Astrocyte (in vitro differentiated cells and primary cell): ENCODE measurements at places on chromosomes 5 and 9. TPM values are rescaled to one million over a fixed set of nuclear protein-coding genes. Genes with fewer than 3 reads are reported as not detected.

GRCh38 chr5:31990701-31991110 lies 183.4 kb downstream of the GOLPH3 start:
- DNase-seq = no peak

TXNDC8 gene
- not detected in 2 replicates for total RNA-seq

IFNA21 gene
- not detected in 2 replicates for total RNA-seq

ESM1 gene
- total RNA-seq = 0.54 TPM in 1 of 2 replicates, not detected in the other

KLF9 gene
- total RNA-seq = 4.7 and 4.9 TPM in 2 replicates

DNA sequence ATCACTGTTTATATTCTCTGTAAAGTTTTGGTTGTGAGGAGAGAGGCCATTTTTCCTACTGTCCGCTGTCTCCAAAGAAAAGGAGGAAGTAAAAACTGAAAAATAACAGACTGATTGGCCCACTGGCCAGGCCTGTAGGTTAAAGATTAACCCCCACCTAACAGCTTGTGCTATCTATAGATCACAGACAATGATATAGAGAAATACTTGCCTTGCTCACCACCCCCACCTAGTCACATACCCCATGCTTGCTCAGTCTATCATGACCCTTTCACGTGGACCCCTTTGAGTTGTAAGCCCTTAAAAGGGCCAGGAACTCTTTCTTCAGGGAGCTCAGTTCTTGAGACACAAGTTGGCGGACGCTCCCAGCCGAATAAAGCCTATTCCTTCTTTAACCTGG lies 357.4 kb downstream of the PRDM9 start:
- no peak for DNase-seq
